ENCODE measurements at places on chromosomes 11 and 22.

- DNase-seq, result no peak
Measured at GRCh38 chr22:30884211-30885000, 84.2 kb downstream of the MORC2 start.

- DNase-seq, result no peak
Measured at GRCh38 chr11:113475160-113475761, at the start of gene DRD2. DRD2 (minus strand) TSS chr11:113475398; CDS start chr11:113424651, 50,747 bp downstream.

GRCh38 chr11:115238791-115239190 lies 265.4 kb downstream of the CADM1 start:
- DNase-seq, result no peak

DNA sequence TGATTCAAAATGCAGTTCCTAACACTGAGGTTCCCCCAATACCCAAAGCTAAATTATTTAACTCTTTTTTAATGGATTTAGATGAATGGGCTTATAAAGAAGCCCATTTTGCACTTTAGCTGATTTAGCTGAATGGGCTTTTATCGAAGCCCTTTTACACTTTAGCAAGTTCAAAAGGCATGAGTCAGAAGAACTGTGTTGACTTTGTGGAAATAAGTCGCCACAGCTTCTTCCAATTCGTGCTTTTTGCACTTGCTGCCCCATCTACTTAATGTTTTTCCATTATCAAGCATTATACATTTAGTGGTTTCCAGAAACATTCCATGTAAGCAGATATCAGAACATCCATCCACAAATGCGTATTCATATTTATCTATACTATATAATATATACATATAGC lies 20.5 kb upstream of the GRIA4 start:
- DNase-seq, result no peak

DNA sequence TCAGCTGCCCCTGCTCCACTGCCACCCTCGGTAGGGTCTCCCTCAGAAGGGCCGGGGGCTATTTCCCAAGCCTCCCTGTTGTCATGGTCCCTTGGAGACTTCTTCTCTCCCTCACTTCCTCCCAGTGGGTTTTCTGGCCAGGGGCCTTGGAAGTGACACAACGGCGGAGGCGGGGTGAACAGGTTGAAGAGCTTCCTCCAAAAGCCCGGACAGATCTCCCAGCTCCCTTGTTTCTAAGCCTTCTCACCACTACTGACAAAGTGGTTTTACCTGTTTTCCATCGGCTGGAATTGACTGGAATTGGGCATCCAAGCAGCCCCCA lies 14.5 kb downstream of the MYH9 start:
- no peak for DNase-seq

GRCh38 chr11:70134490-70134889 lies 56.4 kb downstream of the ANO1 start:
- no peak for DNase-seq
